H7 (cell line): ENCODE measurements at places on chromosomes 5 and 9.

DNA sequence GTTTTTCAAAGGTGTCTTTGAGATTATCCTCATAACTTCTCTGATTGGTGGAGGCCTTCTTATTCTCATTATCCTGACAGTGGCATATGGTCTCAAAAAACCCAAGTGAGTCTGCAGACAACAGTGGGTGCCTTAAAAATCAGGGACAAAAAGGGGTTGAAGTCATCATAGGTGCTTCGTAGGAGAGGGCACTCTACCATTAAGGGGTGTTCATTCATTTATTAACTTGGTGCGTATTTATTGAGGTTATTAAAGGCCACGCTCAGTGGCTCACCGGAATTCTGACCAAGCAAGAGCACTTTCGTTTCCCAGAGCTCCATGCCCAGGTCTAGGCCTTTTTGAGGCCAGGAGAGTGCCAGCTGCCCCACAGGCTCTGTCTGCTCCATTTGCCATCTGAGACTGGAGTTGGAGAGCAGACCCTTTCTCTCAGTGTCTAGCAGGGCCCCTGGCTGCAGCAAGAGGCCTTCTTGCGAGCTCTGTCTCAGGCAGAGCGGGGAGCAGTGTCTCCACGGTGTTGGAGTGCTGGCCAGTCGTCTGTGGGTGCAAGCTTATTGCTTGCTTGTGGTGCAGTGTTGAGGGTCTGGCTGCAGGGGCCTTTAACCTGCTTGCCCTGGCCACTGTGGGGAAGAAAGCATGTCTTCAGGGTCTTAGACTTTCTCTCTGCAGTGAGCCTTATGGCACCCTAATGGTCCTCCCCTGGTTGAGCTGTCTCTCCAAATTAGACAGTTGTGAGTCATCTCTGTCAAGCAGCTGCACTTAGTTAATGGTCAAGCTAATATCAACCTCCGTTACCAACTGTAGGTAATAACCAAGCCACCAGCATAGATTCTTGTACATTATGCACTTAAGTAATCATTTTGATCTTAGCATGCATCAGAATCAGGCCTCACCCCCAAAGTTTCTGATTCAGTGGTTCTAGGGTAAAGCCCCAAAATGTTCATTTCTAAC lies 62.6 kb downstream of the IL31RA start:
- DNase-seq: no peak

DNA sequence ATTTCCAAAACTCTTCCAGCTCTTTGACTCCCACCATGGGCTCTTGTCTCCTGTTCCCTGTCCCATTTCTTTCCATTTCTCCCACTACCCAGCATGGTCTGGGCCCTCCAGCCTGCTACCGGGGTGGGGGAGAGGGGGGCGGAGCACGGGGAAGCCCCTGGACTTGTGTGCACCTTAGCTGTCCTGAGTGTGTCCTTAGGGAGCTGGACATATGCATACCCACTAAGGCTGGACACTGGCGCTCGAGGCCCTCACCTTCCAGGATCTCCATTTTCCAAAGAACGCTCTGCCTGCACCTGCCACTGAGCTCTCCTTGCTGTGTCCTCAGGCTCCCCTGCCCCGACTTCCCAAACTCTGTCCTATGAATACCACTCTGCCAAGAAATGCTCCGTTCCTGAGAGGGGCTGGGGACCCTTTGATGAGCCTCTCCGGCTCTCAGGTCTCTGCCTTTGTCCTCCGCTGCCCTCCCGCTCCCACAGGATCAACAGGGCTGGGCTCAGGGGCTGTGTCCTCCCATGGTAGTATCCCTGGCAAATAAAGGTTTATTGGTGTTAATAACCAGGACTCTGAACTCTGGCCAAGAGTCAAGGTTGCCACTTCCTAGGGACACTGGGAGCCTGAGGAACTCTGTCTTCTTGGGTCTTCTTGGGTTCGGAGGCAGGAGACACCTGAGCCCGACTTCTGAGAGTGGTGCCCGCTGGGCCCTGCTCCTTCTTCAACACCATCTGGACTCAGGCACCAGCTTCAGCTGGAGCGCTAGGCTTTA lies 831 bp upstream of the SHROOM1 start:
- peak; percentile 41 for DNase-seq

- DNase-seq: no peak
Observed at GRCh38 chr5:75588666-75589065, 22.6 kb upstream of the ANKDD1B start.

DNA sequence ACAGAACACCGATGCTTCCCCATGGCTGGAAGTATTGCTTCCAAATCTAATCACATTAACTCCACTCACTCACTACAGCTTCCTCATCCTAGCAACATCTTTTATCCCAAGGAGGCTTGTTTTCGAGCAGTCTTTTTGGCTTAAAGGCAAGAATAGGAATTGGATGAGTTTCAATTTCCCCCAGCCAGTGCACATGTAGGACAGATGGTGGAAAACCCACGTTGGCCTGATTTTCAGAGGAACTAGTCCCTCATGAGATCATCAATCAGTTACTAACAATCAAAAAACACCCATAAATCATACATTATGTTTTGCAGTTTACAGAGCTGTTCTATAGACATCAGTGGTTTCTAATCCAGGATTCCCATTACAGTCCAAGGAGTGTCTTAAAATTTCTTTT lies 48.5 kb upstream of the AGXT2 start:
- DNase-seq: no peak

GRCh38 chr5:6716629-6717149 lies 3.5 kb downstream of the TENT4A start:
- no peak for DNase-seq
